ENCODE measurements at places on chromosomes 6 and 20.

DNA sequence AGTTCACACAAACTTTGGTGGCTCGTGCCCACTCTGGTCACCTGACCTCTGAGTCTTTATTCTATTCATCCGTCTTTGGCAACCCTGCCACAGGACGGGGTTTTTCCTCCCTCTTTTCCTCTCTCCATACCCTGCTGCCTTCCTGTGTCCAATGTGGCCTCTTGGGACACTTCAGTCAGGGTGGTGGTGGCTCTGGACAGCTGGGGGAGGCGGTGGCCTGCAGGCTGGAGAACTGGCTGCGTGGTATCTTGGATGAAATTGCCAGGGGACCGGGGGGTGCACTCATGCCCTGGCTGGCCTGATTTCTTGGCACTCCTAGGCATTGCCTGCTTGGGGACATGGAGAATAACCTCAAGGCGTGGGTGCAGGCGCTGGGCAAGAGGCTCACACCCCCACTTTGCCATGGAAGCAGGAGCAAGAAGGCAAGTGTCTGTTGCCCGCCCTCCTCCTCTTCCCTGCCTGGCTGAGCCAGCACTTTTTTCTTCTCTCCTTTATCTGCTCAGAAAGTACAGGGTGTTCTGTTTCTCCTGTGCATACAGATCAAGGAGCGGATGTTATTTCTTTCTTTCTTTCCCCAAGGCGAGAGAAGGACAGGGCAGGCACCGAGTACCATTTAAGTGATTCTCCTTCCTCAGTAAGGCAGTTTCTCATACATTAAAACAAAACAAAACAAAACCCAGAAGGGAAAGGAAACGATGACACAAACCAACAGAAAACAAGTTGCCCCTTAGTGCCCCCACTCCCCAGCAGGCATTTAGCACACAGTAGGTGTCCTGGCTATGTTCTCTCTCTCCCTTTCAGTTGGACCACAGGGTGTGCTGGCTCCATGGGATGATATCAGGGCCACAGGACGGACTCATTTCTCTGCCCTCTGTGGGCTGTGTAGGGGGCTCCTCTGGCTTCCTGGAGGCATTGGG is 155.5 kb upstream of the RNF24 start:
- no peak for DNase-seq

- no peak for DNase-seq
These were observed 67.1 kb upstream of the PREP start for GRCh38 chr6:105469946-105470345.

DNA sequence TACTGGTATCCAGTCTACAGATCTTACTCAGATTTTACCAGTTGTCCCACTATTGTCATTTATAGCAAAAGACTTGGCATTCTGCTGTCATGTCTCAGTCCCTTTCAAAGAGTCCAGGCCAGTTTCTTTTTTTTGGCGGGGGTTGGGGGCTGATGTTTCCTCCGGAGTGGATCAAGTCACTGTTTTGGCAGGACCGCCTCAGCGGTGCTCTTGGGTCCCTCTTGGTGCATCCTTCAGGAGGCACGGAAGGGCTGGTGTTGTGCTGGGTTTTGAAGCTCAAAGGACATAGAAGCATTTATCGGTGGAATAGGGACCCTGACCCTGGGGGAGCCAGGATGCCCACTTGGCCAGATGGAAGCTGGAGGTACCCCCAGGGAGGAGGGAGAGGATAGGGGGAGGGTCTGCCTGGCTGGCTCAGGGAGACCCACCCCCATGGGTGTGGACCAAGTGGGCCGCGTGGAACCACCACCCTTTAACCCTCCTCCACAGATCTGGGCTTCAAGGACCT is 10.8 kb downstream of the RBCK1 start:
- DNase-seq, result no peak

DNA sequence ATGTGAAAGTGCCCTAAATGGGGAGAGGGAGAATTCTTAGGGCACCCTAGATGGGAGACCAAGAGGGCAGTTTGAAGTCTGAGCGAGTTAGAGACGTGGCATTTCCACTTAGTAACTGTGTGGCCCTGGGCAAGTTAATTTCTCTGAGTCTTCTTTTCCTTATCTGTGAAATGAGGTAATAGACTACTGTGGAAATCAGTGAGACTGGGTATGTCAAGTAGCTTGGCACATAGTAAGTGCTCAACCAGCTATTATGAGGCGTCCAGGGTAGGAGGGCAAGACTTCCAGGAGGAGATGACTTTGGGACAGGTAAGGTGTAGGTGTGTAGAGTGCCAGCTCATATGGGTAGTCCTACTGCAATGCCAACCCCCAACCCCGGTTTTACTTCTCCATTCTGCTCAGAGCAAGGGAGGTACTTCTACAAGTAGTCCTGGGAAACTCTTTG is 770 bp downstream of the KIF3B start:
- DNase-seq, result no peak

GRCh38 chr20:50464026-50464724 is 46.0 kb upstream of the PTPN1 start:
- no peak for DNase-seq

- no peak for DNase-seq
These were observed 1.4 kb downstream of the RIMS1 start for GRCh38 chr6:71887744-71888230.

DNA sequence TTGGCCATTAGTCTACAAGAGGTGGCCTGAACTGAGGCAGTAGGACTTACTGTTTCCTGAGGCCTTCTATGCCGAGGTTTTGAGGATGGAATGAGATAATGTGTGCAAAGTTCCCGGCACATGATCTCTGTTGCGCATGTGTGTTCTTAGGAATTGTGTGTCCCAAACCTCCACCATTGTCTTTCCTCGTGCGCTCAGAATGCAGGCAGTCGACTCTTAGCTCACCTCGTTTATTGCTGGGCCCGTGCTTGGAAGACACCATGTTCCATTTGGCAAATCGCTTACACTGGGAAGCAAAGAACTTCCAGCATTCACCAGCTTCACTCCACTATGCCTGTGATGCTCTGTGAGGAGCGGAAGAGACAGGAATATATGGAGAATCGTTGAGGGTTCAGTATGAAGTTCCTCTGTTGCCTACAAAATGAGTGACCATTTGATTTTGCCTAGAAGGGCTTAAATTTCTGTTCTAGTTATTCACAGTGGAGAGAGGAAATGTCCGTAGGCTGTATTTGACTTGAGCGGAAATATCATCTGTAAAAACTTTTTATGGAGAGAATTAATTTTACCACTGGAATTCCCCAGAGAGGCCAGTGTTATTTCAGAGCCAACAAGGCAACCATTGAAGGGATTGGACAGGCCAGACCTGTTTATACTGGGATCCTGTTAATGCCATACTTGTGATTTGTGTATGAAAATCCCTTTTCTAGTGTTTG is 75.7 kb upstream of the CLDN20 start:
- DNase-seq, result no peak

GRCh38 chr6:7058250-7058923 is 49.4 kb upstream of the RREB1 start:
- DNase-seq, result peak; percentile 97

- DNase-seq, result no peak
These were observed 41.3 kb downstream of the TTI1 start for GRCh38 chr20:37991908-37992307.

- no peak for DNase-seq
These were observed 20.4 kb upstream of the CTNNBL1 start for GRCh38 chr20:37673444-37673843.

DNA sequence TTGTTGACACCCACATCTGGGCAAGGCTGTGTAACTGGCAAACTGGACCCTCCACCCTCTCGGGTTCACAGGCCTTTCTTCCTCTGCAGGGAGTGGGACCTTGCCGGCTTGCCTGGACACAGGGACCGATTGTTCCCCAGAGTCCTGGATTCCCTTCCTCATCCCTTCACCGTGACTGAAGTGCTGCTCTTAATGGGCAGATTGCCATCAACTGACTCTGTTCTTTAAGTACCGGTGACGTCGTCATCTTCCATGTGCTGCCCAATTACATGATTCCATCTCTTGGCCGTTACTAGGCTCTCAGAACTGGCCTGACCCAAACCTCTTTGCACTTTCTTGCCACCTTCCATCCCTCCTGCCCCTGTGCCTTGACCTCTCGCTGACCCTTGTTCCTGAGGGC is 85.4 kb downstream of the EYA4 start:
- DNase-seq, result no peak

DNA sequence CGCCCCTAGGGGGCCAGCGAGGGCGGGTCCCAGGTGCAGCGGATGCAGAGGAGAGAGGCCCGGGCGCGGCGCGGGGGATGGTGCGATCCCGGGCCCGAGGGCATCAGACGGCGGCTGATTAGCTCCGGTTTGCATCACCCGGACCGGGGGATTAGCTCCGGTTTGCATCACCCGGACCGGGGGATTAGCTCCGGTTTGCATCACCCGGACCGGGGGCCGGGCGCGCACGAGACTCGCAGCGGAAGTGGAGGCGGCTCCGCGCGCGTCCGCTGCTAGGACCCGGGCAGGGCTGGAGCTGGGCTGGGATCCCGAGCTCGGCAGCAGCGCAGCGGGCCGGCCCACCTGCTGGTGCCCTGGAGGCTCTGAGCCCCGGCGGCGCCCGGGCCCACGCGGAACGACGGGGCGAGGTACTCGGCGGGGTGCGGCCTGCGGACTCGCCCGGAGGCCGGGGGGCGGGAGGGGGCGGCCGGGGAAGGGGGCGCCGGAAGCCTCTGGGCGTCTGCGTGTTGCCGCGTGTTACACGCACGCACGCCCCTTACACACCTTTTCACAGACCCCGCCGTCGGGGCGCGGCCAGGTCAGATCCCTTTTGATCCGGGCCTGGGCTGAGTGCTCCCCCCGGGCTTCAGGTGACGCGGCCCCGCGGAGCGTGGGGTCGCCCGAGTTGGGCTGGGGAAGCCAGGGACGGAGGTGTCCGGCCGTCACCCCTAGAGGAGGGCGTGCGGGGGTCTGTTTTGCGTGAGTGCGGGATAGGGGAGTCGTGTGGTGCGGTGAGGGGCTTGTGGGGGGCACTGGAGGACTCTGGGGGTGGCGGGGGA is 412 bp downstream of the TRIB3 start:
- no peak for DNase-seq

GRCh38 chr6:1654054-1654453 is 44.3 kb downstream of the FOXC1 start:
- no peak for DNase-seq

DNA sequence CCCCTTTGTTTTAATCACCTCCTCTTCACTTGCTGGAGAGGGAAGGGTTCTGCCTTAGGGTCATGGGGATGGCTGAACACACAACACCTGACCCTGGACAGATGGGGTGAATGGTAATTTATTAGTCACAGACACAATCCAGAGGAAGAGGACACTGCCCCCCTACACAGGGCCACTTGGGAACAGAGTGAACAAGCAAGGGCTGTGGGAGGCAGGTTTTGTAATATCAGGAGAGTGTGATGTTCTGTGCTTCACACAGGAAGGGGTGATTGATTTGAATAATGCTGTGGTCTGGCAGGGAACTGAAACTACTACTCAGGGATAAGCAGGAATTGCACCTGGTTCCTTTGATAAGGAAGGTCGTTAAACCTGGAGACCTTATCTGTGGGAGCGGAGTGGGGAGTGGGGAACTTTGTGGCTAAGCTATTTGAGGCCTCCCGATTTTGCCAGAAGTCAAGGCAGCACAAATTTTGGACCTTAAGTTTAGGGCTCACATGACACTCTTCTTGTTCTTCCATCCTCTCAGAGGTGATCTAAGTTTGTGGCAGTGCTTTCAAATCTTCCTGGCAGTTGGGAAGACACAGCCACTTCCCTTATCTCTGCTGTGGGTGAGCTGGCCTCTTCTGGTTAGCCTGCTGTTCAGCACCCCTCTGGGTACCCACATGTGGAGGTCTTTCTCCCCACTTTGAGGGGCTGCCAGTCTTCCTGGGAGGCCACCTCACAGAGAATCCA is 77.8 kb downstream of the CD164 start:
- no peak for DNase-seq

DNA sequence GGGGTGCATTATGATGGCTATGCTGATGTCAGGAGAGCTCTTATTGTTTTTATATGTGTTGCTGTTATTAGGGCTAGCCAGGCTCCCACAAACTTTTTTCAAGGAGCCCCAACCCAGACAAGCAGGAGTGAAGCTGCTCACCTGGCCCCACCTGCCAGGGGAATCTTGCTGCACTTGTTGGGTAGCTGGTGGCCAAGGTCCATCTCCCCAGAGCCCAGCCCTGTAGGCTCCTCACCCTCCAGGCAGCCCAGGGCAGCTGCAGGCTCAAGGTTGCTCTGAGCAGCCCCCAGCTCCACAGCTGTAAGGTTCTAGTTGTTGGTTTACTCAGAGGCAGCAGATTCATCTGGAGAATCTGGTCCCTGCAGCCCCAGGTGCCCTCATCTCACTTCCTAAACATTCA is 46.8 kb upstream of the SIRPA start:
- DNase-seq, result no peak

DNA sequence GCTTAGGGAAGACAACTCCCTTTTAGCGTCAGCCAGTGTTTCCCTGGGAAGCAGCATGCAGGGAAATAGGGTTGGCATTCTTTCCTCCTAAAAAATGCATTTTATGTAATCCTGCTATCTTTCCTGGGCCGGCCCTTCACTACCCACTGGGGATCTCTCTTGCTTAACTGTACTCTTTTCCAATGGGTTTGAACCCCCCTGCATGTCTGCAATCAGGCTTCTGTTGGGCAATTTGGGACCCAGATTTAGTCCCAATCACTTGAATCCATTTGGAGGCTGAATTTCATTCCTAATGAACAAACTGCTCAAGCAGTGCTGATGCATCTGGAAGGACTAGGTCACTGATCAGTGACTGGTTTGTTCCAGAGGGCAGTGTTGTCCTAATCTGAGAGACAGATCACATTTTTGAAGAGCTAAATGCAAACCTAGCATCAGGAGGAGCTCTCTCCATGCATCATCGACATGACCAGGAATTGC is 152.0 kb downstream of the TSHZ2 start:
- no peak for DNase-seq

DNA sequence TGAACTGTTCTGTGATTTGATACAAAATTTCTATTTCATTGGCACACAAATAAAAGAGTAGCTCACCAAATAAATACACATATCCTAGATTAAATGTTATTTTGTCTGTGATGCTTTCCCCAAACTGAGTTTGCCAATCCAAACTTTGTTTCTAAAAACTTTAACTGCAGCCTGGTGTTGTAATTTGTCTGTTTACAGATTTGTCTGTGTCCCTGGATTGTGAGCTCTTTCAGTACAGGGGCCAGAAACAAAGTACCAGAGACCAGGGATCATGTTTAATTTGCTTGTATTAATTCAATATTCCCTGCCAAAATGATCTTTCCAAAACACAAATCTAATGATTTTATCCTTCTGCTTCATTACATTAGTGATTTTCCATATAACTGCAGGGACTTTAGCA is 1044.6 kb upstream of the GJE1 start:
- DNase-seq, result no peak

GRCh38 chr20:16493486-16493885 is 79.8 kb downstream of the KIF16B start:
- DNase-seq, result no peak

- no peak for DNase-seq
These were observed 38.6 kb downstream of the TFEB start for GRCh38 chr6:41696788-41697187.

GRCh38 chr6:141437685-141438084 is 695.0 kb upstream of the GJE1 start:
- DNase-seq, result no peak

- DNase-seq, result no peak
These were observed 59.9 kb downstream of the ANKEF1 start for GRCh38 chr20:10094566-10095173.
